MM.1S (cell line): ENCODE measurements at places on chromosomes 3 and 15.

DNA sequence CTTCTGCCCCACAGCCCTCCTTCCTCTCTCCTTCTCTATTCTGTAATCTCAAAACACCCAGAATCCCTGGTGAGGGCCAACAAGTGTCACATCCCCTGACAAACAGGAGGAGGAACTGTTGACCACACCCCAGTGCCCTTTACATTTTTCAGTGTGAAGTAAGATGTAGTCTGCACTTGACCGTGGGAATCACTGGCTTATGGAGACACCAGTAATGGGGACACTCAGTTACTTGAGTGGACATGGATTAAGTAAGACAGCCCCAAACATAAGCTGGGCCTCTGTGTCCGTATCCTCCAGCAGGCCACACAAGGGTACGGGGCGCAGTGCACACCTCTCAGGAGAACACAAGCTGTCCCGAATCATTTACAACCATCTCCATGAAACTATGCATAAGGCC, 28.4 kb upstream of the LIMD1 start:
- no peak for DNase-seq

GRCh38 chr15:101441696-101442095, 47.8 kb downstream of the PCSK6 start:
- DNase-seq, result no peak

DNA sequence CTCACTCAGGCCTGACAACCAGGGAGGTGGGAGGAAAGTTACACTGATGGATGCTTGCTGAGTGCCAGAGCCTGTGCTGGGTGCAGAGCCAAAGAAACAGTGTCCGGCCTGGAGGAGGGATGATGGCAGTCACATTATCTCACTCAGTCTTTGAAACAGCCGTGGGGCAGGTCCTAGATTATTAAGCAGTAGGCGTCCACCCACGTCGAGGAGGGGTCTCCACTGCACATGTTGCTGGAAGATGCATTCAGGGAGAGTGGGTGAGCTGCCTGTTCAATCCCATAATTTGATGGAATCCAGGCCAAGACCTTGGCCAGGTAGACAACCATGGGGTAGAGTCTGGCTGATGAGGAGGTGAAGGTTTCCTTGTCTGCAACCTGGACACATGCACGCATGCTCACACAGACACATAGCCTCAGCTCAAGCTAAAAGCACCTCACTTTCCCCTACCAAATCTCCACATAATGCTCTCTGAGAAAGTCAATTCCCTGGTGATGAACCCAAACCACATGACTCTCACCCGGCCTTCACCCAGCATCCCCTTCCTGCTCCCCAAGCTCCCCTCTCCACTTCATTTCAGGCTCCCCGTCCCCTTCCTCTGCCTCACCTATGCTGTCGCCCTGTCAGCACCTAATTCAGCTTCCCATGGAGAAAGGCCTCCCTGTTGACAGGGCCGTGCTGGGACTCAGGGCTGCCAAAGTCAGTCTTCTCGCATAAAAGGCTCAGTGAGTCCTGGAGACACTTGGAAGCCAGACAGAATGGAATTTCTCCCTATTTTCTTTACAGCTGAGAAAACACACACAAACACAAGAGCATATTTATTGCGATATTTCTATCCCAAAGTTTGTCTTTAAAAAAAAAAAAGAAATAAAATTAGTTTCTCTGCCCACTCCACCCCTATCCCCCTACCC, 29.8 kb downstream of the ACAN start:
- DNase-seq, result no peak

GRCh38 chr3:193544289-193544688, 10.4 kb downstream of the ATP13A4 start:
- DNase-seq, result no peak

- DNase-seq, result peak; percentile 83
These were observed 1.0 kb upstream of the IGF2BP2 start for GRCh38 chr3:185825639-185826481.

- DNase-seq, result no peak
These were observed 214.0 kb upstream of the RARB start for GRCh38 chr3:25214034-25214433.

DNA sequence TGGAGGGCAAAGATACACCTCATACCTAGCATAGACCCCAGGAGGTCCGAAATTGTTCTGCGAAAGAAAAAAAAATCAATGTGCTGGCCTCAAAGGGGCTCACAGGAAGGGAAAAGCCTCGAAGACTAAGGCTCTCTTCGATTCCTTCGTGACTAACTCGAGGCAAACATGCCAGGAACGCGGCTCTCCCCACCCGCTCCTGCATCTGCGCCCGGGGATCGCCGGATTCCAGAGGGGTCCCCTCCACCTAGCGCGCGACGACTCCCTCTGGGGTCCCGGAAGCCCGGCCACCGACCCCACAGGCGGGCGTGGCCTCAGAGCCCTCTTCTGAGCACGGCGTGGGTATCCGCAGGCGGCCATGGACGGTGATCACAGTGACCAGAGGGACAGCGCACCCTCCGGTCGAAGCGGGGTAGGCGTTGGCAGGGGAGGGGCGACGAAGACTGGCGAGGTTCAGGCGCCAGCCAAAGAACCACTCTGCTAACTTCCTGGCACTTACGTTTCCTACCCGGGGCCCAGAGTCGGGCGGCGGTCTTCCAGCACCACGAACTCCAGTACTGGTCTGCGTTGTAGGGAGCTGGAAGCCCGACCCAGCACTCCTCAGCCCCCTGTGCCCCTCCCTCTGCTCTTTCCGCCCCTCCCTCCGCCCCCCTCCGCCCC, 515 bp upstream of the EIF3J start:
- peak; percentile 83 for DNase-seq

DNA sequence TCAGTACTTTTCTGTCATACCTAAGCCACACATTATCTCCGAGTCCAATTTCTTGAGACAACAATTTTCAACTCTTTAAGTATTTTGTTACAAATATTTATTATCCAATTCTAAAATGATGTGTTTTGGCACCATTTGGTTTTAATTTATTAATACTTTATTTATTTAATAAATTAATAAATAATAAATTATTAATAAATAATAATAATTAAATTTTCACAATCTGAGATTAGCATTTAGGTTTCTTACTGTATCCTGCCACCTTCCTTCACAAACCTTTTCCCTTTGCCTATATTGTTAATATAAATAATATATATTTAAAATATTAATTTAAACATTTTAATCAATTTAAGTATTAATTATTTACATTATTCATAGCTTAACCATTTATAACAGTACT, 23.9 kb downstream of the TMEM207 start:
- no peak for DNase-seq

- no peak for DNase-seq
These were observed 54.8 kb downstream of the UBP1 start for GRCh38 chr3:33385423-33385822.

DNA sequence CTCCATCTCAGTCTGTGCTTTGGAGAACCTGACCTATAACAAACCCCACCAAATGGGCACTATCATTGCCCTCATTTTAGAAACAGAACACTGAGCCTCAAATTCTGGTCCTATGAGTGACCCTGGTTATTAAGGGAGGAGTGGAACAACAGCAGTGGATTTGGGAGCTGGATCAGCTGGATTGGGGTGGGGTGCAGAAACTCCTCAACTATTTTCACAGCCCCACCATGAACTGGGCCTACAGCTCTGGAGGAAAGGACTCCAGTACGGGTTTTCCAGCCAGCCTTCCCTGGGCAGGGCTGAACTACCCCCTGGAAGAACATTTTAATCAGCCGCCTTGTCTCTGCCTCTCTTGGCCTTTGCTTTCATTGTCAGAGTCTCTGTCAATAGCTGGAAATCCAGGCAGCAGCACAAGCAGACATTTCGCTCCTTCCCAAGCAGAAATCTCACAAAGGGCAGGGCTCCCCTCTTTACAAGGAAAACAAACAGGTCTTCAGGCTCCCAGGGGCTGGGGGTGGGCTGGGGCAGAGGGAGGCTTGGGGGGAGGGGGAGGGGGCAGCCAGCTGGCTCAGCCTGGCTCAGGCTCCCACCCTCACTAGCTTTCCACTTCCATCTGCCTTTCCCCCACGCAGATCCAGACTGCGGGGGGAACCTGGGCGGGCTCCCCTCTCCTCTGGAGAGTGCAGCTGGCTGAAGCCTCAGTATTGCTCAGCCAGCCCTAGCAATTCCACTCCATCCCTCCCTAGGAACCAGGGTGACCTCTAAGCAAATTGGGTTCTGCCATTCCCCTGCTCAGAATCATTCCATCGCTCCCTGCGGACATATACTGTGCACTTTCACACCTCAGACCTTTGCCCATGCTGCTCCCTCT, 13.7 kb upstream of the TLE3 start:
- no peak for DNase-seq

DNA sequence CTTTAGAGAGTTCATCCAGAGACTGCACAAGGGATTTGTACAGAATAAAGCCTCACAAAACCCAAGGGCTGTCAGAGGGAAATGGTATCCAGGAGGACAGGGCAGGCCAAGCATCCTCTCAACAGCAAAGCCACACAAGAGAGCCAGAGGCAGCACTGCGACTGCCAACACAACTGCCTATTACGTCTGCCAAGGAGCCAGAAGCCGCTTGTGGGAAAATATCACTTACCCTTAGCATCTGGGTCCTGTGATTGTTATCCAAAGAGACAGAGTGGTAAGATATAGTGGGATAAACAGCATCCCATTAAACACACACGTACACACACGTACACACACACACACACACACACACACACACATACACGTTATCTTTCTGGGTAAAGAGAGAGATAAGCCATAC, 618.3 kb upstream of the AGTR1 start:
- DNase-seq, result no peak

DNA sequence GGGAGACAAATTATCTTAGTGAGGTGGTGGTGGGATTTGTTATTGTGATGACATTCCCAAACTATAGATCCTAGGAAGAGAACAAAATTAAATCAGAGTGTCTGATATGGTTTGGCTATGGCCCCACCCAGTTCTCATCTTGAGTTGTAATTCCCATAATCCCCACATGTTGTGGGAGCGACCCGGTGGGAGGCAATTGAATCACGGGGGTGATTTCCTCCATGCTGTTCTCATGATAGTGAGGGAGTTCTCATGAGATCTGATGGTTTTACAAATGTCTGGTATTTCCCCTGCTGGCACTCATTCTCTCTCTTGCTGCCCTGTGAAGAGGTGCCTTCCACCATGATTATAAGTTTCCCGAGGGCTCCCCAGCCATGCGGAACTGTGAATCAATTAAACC, 62.0 kb downstream of the RPL22L1 start:
- no peak for DNase-seq

DNA sequence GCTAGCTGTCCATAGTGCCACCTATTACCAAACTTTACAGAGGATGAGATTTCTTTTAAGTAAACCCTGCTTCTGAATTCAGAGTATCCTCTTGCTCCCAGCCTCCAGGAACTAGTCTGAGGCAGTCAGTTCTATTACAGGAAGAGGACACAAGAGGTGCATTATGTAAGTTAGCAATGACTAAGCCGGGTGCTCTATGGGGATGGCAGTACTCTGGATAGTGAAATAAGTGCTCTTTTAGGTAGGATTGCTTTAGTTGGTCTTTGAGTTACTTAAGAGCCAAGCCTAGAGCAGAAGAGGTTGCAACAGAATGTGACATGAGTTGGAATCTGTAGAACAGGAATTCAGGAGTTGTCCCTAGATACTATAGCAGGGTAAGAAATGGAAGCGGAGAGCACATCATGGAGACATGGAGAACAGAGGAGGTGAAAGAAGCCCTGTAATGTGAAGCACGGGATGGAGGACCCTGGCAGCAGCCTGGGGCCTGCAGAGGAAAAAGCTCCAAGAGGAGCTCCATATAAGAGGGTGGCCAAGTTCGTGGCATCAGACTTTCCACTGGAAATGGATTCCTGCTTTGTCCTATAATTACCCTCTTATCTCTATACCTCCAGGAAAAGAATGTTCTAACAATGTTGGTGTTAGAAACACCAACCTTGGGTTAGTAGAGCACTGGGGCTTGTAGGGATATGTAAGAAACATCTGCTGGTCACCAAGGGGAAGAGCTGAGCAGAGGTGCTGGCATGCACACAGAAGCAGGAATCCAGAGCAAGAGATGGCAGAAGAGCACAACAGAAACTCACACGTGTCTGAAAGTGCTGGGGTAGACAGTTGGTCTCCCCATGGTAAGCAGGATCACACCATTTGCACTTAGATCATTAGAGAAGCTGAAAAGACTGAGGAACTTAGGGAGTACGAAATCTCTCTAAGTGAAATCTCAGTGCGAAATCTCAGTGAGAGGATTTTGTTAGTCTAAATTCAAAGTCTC, 851.1 kb downstream of the FHIT start:
- DNase-seq, result peak; percentile 91

- DNase-seq, result no peak
These were observed 23.8 kb downstream of the SEC62 start for GRCh38 chr3:169990431-169990830.
